H54 (cell line): ENCODE measurements at places on chromosomes 13 and 19.

- no peak for DNase-seq
Observed at GRCh38 chr19:30281906-30282305, 90.3 kb upstream of the ZNF536 start.

DNA sequence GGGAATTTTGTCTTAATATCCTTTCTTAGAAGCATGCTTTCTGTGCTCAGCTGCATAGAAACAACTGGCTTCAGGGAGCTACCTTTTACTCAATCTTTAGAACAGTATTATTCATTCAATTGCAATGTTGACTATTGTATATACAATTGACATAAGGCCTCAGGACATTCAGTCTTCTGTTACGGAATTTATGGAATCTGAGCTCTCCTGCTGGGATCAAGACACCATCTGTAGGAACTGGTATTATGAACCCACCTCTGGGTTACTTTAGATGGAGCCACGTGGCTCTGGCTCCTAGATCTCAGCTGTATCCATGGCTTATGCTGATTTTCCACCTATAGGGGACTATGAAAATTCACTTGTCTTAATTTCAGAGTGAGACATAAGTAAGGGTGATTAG, 716.2 kb upstream of the GPC6 start:
- DNase-seq, result no peak

- peak; percentile 97 for DNase-seq
Observed at GRCh38 chr13:98216135-98216565, 39.1 kb upstream of the RNF113B start.

GRCh38 chr19:58336820-58337219, 10.0 kb downstream of the ZSCAN22 start:
- no peak for DNase-seq

DNA sequence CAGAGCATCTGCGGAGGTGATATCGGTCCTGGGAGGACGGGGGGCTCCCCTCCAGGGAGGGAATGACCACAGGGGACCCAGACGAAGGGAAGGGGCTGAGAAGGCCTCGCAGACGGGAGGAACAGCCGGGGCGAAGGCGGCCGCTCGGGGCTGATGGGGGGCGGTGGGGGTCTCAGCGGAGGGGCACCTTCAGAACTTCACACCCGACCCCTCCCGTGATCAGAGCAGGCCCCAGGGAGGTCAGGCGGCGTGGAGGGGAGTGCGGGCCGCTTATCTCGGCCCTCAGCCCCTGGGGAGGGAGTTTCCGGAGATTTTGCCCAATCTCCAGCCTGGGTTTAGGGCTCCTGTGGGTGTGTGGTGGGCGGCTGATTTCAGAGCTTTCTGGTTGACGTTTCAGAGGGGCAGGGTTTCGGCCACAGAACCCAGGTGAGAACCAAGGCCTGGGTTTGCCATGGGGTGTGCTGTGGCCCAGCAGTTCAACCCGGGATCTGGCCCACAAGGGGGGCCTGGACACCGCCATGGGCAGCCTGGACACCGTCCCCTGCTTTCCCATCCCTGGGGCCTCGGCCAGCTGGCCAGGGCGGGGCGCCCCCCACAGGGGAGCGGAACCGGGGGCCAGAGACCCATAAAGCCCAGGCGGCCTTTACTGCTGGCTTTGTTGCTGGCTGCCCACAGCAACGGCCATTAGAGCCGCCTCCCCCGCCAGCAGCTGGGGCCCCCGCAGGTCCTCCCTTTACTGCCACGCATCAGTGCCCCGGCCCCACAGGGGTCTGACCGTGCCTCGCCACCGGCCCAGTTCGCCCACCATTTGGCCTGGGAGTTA, 29.0 kb downstream of the ARID3A start:
- DNase-seq, result no peak

- DNase-seq, result peak; percentile 49
Observed at GRCh38 chr19:1567116-1567847, 843 bp downstream of the MEX3D start.

GRCh38 chr19:5504114-5504513, 48.9 kb downstream of the ZNRF4 start:
- DNase-seq, result no peak

- no peak for DNase-seq
Observed at GRCh38 chr13:46343279-46343994, 43.6 kb downstream of the RUBCNL start.

DNA sequence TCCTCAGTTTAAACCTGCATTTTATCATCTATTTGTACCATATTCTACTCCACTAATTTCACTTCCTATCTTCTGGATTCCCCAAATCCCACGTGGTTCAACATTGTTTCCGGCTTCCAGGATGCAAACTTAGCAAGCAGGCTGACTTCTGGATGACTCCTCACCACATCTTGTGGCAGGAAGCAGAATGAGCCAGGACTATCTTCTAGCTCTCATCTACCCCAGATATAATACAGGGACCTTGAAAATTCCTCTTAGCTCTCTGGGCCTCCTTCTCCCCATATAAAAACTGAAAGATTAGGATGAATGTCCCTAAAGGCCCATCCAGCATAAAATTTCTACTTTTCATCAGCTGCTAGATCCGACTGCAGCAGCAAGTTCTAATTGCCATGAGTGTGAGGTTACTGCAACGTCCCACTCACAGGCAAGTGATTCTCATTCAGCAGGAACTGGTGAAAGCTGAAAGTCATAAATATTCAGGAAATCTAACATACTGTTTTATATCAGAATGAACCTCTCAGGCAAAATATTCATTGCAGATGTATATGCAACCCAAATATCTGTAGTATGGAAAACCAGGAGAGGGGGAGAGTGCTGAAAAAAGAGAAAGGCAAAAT, 93.4 kb downstream of the KCTD12 start:
- no peak for DNase-seq

DNA sequence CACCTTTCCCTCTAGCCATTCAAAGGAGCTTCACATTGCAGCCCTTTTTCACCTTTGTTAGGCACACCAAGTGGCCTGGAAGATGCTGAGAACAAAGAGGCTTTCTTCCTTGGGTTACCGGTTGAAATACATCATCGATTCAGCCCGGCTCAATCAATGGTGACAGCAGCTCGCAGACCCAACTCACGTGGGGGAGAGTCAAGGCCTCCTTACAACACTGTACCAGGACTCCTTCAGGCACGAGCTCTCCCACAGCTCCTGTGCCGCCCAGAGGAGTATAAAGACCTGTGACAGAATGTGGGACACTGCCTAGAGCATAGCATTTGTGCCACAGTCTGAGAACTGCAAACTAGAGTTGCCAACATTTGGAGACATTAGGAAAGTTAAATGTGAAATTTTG, 3.9 kb upstream of the LRRC63 start:
- DNase-seq, result no peak

DNA sequence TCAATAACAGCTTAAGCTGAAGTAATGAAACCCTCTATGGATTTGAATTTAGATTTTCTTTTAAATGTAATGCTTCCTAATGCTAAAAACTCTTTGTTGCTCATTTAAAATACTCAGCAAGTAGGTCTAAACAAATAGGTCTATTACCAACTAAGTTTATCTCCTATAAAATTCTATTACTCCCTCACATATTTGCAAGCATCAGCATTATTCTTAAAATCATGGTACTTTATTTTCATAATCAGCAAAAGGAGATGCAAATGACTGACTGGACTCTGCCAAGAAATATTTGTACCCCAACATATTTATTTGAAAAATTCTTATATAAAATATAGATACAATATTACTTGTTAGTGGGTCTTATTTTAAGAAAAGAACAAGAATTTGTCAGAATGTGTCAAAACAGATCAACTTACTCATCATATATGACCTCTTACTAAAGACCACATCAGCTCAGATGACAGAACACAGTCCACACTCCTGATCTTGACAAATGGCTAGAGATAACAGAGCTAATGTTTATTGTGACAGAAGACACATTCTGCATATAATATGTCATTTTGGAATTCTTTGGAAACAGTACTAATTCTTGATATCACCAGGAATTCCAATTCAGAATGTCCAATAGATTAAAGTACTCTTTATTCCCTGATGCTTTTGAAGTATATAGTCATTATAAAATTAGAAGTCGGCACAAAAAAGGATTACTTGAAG, 704.6 kb upstream of the PCDH9 start:
- no peak for DNase-seq

DNA sequence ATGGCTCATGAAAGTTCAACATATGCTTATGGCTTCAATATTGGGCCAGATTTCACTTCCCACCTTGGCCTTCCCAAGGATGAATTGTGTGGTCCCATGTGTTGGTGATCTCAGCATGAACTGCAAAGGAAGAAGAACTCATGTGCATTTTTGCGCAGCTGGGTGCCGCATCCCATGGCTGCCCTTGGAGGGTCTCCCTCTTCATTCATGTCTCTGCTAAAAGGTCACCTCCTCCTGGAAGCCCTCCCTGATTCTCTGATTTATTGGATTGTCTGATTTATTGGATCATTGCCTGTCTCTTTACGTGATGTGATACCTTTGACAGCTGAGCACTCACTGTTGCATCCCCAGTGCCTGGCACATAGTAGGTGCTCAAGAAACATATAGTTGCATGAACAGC, 1.7 kb upstream of the CYP4F8 start:
- no peak for DNase-seq

GRCh38 chr13:42992764-42993122, 702 bp upstream of the EPSTI1 start:
- no peak for DNase-seq

DNA sequence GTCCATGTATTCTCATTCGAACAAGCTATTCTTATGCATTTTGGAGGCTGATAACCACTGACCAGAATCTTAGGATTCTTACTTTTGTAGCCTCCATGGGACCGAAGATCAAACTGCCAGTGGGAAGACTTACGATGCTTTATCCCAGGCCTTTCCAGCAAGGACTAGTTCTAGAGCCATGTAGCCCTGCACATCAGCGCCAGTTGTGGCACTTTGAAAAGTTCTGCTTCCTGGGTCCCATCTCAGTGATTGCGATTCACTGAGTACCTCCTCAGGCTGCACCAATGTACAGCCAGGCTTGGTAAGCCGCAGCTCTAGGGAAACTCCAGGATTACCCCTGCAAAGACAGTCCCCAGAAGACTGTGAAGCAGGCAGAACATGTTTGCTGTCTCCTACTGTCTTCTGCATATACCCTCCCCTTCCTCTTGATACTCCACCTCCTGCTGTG, 18.9 kb upstream of the ENOX1 start:
- DNase-seq, result no peak

- DNase-seq, result no peak
Observed at GRCh38 chr19:46603752-46604231, 2.7 kb downstream of the CALM3 start.

DNA sequence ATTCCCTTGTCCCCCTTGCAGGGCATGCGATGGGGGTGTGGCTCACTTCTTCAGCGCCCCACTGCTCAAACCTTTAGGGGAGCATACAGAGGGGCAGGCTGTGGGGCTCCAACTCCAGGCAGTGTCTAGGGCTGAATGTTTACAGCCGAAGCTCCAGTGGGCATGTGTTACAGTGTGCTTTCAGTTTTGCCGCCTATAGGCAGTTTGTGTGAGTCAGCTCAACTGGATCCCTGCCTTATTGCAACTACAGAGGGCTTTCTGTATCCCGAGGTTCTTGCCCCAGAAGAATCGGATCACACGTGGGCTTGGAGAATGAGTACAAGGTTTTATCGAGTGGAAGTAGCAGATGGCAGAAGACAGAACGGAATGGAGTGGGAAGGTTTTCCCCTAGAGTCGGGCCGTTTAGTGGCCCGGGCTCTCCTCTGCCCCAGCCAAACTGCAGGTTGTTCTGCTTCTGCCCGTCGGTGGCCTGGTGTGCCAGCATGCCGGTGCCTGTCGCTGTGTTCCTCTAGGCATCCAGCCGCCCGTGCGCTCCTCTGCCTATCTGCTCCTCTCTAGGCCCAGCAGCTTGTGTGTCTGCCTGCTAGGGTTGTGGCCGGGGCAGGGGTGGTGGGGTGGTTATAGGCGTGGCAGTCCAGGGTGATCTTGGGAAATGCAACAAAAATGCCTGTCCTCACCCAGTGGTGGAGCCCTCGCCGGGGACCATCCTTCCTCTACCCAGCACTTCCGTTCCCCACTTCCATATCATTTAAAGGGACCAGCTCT, 435.9 kb upstream of the SGCG start:
- no peak for DNase-seq

DNA sequence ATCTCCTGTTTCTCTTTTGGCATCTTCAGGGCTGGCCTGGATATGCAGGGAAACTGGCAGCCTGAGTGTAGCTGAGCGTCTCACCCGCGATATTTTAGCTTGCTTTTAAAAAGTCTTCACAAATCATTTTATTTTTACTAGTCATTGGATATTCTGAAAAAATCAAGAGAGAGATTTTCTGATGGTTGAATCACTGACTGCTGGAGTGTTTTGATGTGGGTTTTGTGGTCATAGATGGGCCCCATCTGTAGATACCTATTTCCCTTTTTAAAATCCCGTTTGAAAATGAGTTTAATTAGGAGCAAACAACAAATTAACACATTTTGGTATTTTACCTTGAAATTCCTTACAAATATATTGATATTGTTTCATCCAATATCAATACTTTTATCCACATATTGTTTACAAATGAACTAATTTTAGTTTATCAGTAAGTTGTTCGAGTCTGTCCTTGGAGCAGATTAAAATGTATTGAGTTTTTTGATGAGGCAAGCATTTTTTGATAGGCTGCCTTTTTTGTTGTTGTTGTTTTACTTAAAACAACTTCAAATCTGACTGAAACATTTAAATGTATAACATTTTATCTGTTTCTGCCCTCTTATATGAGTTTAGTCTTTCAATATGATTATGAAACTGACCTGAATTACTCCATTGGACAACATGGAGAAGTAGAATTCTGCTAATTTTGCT, 21.5 kb upstream of the OXGR1 start:
- DNase-seq, result no peak

- DNase-seq, result no peak
Observed at GRCh38 chr13:26749285-26749684, 11.3 kb downstream of the GPR12 start.

DNA sequence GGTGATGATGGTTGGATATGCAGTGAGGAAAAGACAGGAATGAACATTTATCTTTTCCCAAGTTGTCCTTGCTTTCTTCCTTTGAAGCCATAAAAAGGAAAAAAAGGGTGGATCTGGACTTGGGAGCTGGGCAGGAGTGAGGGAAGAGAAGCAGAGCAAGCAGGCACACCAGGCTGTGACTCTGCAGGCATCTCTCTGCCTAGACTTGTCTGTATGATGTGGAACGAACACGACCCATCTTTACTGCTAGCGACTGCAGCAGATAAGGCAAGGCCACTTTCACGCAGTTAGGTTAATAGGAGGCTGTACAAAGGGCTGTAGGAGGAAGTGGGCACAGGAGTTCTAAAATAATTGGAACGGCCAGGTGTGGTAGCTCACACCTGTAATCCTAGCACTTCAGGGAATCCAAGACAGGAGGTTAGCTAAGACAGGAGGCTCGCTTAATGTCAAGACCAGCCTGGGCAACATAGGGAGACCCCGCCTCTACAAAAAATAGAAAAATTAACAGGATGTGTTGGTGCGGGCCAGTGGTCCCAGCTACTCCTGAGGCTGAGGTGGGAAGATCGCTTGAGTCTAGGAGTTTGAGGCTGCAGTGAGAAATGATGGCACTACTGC, 961 bp upstream of the URI1 start:
- DNase-seq, result no peak

GRCh38 chr13:112894423-112894672, 74.7 kb upstream of the MCF2L start:
- DNase-seq, result no peak

- DNase-seq, result no peak
Observed at GRCh38 chr19:7216373-7216902, 77.8 kb downstream of the INSR start.

- DNase-seq, result no peak
Observed at GRCh38 chr19:6340493-6341201, 7.2 kb upstream of the ACER1 start.
